A549 treated with Mapracorat at 1 μM for 4 hours (cell line): ENCODE measurements at places on chromosomes 3 and 15. TPM values are rescaled to one million over a fixed set of nuclear protein-coding genes. Genes with fewer than 3 reads are reported as not detected.

SOX14 gene
- not detected in 5 replicates for total RNA-seq

ZIC1 gene
- 0.02 TPM in 1 of 5 replicates, not detected in the others for total RNA-seq

CSPG4 gene
- 0.06 to 0.13 TPM (median 0.10 TPM) in 5 replicates for total RNA-seq

DGKG gene
- total RNA-seq, result 5.7 to 11.4 TPM (median 7.2 TPM) in 5 replicates

PRC1 gene
- total RNA-seq, result 184 to 223 TPM (median 205 TPM) in 5 replicates

ADAMTSL3 gene
- 0.19 to 0.67 TPM (median 0.35 TPM) in 5 replicates for total RNA-seq

MUC20 gene
- 0.38 to 1.3 TPM (median 0.54 TPM) in 5 replicates for total RNA-seq

ADCY5 gene
- total RNA-seq, result 0.22 to 0.88 TPM (median 0.30 TPM) in 5 replicates

FOXL2 gene
- 2.6 to 5.1 TPM (median 4.2 TPM) in 5 replicates for total RNA-seq

OR5K3 gene
- not detected in 5 replicates for total RNA-seq

P2RY1 gene
- total RNA-seq, result 0.35 to 0.52 TPM (median 0.49 TPM) in 5 replicates

CDV3 gene
- 107 to 130 TPM (median 116 TPM) in 5 replicates for total RNA-seq

NMB gene
- total RNA-seq, result 14.6 to 26.0 TPM (median 22.8 TPM) in 5 replicates

GCSAM gene
- not detected in 5 replicates for total RNA-seq

HRG gene
- not detected in 5 replicates for total RNA-seq

ZPLD1 gene
- not detected in 5 replicates for total RNA-seq

P2RY13 gene
- total RNA-seq, result not detected in 5 replicates

EAF1 gene
- total RNA-seq, result 13.2 to 16.8 TPM (median 14.8 TPM) in 5 replicates

TMC3 gene
- total RNA-seq, result not detected in 5 replicates

RAB6B gene
- total RNA-seq, result 1.7 to 2.4 TPM (median 2.3 TPM) in 5 replicates

RBP2 gene
- not detected in 5 replicates for total RNA-seq

ARHGEF26 gene
- 7.4 to 10.0 TPM (median 9.0 TPM) in 5 replicates for total RNA-seq

PLA2G4D gene
- not detected in 5 replicates for total RNA-seq

TNIK gene
- 1.6 to 2.3 TPM (median 1.9 TPM) in 5 replicates for total RNA-seq
